ENCODE measurements at places on chromosomes 16 and 17. TPM values are rescaled to one million over a fixed set of nuclear protein-coding genes. Genes with fewer than 3 reads are reported as not detected.

The MSI2 gene
- 14.5 TPM for total RNA-seq

The PMP22 gene
- total RNA-seq: 0.63 TPM

The KRT15 gene
- 292 TPM for total RNA-seq

The DGKE gene
- 4.8 TPM for total RNA-seq

The IGSF6 gene
- not detected for total RNA-seq

The C16orf96 gene
- total RNA-seq: not detected

The CX3CL1 gene
- total RNA-seq: 6.7 TPM

The HGS gene
- total RNA-seq: 92.7 TPM

The CCDC92B gene
- 0.07 TPM for total RNA-seq

The ARRB2 gene
- 15.7 TPM for total RNA-seq

The GNAO1 gene
- 0.09 TPM for total RNA-seq

The MLYCD gene
- total RNA-seq: 1.6 TPM

The CTF1 gene
- 2.5 TPM for total RNA-seq

The PEX12 gene
- total RNA-seq: 3.7 TPM

The BAIAP3 gene
- not detected for total RNA-seq

The APOH gene
- not detected for total RNA-seq

Data from airway epithelial cell (primary cell).